Uterus (tissue), 4 donors: ENCODE measurements at places on chromosomes 7 and 10. TPM values are rescaled to one million over a fixed set of nuclear protein-coding genes. Genes with fewer than 3 reads are reported as not detected.

DNA sequence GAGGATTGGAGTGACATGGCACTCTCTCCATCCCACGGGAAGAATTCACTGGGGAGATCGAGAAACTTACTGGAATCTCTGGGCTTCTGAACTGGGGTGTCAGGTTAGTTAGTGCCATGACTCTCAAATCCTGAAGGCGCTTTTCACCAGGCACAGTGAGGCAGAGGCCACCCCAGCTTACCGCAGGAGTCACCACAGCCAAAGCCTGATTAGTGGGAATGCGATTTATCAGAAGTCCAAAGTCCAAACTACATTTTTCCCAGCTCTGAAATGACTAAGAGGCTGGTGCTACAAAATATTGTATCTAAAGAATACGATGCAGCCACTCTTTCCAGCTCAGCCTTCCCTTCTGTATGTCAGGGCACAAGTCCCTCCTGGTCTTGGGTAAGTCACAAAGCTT lies 334.8 kb upstream of the SHH start:
- no peaks in the 10 kb centered on the region for H3K36me3 ChIP-seq
- DNase-seq: no peak
- H3K4me1 ChIP-seq: no peaks in the 10 kb centered on the region
- H3K27ac ChIP-seq: no peak overlapping the region

- H3K4me1 ChIP-seq: no peaks in the 10 kb centered on the region
- H3K27me3 ChIP-seq: no peaks in the 10 kb centered on the region
- no peaks in the 10 kb centered on the region for H3K36me3 ChIP-seq
- no peak overlapping the region for H3K4me3 ChIP-seq
Measured at GRCh38 chr10:111297351-111297848, 220.6 kb downstream of the ADRA2A start.

- H3K36me3 ChIP-seq: no peaks in the 10 kb centered on the region
- peak overlapping the region; percentile 31 for H3K27ac ChIP-seq
Measured at GRCh38 chr7:542713-543500, 23.3 kb upstream of the PDGFA start.

- no peak for DNase-seq
- no peaks in the 10 kb centered on the region for H3K27me3 ChIP-seq
- no peaks in the 10 kb centered on the region for H3K36me3 ChIP-seq
- H3K27ac ChIP-seq: peak overlapping the region; percentile 97
Measured at GRCh38 chr10:104337521-104337984, 712 bp downstream of the ITPRIP start.

DNA sequence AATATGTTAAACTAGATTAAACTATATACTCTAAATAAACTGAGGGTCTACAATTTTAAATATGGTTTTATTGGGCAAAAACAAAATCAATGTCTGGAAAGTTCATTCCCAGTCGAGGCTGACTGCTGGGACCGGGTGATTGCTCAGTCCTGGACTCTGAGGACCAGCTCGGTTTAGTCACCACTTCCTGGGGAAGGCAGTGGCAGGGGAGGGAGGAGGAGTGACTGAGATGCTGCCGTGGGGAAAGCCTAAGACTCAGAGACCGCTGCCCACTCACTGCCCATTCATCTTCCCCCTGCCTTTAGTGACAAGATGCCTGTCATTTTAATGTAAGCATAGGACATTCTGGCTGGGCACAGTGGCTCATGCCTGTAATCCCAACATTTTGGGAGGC lies 29.0 kb downstream of the ATOH7 start:
- DNase-seq: no peak
- no peak overlapping the region for H3K4me3 ChIP-seq
- no peaks in the 10 kb centered on the region for H3K36me3 ChIP-seq
- no peak overlapping the region for H3K27ac ChIP-seq

- H3K27me3 ChIP-seq: no peaks in the 10 kb centered on the region
- H3K4me3 ChIP-seq: no peak overlapping the region
- no peaks in the 10 kb centered on the region for H3K36me3 ChIP-seq
- no peaks in the 10 kb centered on the region for H3K4me1 ChIP-seq
- no peak overlapping the region for H3K27ac ChIP-seq
Measured at GRCh38 chr7:29748286-29749099, 57.8 kb upstream of the WIPF3 start.

DNA sequence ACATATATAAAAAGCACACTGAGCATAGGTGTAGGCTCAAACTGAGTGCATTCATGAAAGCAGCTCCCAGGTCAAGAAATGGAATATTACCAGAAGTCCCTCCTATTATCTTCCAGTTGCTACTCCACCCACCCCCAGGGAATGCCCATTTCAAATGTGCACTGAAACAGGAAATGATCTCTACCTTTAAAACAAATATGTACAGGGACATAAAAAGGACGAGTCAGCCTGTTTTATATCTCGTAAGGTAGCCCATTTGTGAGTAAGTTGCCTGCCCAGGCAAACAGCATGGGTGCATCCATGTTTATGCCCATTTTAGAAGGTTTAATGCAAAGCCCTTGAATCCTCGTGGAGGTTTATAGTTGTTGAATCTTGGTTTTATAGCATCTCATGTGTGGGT lies 10.4 kb downstream of the FFAR4 start:
- H3K4me1 ChIP-seq: no peaks in the 10 kb centered on the region
- H3K27me3 ChIP-seq: no peaks in the 10 kb centered on the region

DNA sequence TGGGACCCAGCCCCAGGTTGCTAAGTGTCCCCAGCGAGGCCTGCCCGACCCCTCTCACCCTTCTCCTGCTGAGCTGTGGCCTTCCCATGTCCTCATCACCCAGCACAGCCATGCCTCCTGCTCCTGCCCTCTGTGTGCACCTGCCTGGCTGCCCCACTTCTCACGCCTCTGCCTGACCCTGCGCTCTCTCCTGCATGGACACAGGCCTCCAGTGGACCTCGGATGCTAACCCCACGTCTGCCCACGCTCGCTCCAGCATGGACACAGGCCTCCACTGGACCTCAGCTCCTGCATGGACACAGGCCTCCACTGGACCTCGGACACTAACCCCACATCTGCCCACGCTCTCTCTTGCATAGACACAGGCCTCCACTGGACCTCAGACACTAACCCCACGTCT lies 111.6 kb downstream of the ADARB2 start:
- DNase-seq: no peak
- H3K4me1 ChIP-seq: no peaks in the 10 kb centered on the region
- H3K27ac ChIP-seq: no peak overlapping the region
- H3K4me3 ChIP-seq: no peak overlapping the region

DNA sequence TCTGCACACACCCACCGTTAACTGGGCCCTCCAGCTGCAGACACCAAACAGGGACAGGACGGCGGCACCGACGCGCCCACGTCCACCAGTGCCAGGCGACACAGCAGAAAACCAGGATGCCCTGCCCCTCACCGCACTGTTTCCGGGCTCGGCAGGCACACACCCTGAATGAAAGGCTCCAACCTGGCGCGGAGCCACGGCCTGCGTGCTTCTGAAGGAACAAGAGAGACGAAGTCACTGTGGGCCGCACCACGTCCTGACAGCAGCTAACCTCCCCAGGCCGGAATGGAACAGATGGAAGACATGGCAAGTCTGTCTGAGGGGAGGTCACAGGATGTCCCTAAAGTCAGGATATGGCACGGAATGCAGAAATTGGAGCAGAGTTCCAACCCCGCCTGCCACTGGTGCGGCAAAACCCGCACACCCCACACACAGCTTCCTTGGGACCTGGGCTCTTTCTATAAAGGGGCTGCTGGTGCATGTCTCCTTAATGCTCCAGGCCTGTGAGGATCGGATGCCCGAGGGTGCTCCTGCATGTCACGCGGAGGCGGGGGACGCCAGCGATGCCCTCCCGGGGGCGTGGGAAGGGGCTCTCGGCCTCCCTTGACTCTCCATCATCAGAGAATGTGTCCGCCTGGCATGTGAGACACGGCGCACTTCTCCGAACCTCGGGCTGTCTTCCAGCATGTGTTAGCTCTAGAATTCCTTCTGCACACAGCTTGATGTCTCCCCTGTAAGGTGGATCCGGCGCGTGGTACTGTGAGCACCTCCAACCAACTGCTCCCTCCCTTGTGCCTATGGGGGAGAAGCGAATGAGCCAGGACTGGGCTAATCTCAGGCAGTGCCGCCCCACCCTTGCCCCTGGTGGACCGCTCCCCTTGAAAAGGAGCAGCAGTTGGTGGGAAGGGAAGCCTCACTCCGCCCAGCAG lies 3.9 kb upstream of the GPER1 start:
- no peaks in the 10 kb centered on the region for H3K36me3 ChIP-seq
- peak; percentile 66 for DNase-seq
- H3K27me3 ChIP-seq: no peaks in the 10 kb centered on the region
- H3K4me3 ChIP-seq: no peak overlapping the region

Gene NPY4R
- total RNA-seq: not detected

Gene ADARB2
- total RNA-seq: 2.0 TPM

Gene CHCHD2
- total RNA-seq: 439 TPM

Gene LEP
- total RNA-seq: not detected

Gene FAM24B
- 2.3 TPM for total RNA-seq

Gene HOXA7
- 9.1 TPM for total RNA-seq

Gene MSMB
- total RNA-seq: not detected

Gene TRIM73
- total RNA-seq: 15.6 TPM

Gene PIP4K2A
- 17.4 TPM for total RNA-seq
